Breast epithelium (tissue), 4 donors: ENCODE measurements at places on chromosomes 1 and 21. TPM values are rescaled to one million over a fixed set of nuclear protein-coding genes. Genes with fewer than 3 reads are reported as not detected.

Gene SLAMF9
- total RNA-seq, result not detected

GRCh38 chr1:5386371-5386770, 605.9 kb downstream of the NPHP4 start:
- no peak for DNase-seq
- no peaks in the 10 kb centered on the region for H3K4me1 ChIP-seq
- H3K27ac ChIP-seq, result no peak overlapping the region
- H3K36me3 ChIP-seq, result no peaks in the 10 kb centered on the region

DNA sequence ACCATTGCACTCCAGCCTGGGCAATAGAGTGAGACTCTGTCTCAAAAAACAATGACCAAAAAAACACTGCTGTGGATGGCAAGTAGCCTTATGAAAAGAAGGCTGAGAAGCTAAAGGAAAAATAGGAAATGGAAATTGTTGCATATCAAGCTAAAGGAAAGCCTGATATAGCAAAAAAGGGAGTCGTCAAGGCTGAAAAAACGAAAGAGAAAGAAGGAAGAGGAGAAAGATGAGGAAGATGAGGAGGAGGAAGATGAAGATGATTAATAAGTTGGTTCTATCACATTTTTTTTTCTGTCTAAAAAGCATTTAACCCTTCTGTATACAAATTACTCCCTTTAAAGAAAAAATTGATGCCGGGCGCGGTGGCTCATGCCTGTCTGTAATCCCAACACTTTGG, 10.2 kb upstream of the PRDX1 start:
- no peak overlapping the region for H3K4me3 ChIP-seq
- H3K36me3 ChIP-seq, result no peaks in the 10 kb centered on the region
- H3K27ac ChIP-seq, result no peak overlapping the region
- no peaks in the 10 kb centered on the region for H3K27me3 ChIP-seq
- DNase-seq, result no peak
- H3K4me1 ChIP-seq, result no peaks in the 10 kb centered on the region

Gene HEYL
- 5.2 TPM for total RNA-seq

Gene CLCA2
- 1.3 TPM for total RNA-seq

DNA sequence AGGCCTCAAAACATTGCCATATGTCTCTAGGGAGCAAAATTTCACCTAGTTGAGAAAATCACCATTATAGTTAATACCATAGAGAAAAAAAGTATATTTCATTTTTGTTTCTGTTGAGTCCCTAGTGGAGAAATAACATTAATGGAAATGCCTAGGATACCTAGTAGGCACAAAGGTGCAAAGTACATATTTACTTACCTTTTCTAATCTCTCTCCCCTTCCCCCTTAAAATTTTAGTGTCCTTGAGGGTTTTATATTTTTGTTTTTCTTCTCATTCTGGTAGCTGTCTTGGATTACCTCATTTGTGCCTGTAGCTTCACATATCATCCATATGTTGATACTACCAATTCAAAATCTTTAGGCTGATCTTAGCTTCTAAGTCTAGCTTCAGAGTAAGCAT, 127.0 kb downstream of the MAGI3 start:
- no peaks in the 10 kb centered on the region for H3K4me1 ChIP-seq
- H3K27ac ChIP-seq, result no peak overlapping the region
- no peak for DNase-seq
- H3K4me3 ChIP-seq, result no peak overlapping the region
- H3K27me3 ChIP-seq, result no peaks in the 10 kb centered on the region

GRCh38 chr21:20617130-20617529, 381.1 kb upstream of the NCAM2 start:
- DNase-seq, result no peak
- no peaks in the 10 kb centered on the region for H3K36me3 ChIP-seq
- H3K4me3 ChIP-seq, result no peak overlapping the region
- H3K27me3 ChIP-seq, result no peaks in the 10 kb centered on the region
- H3K4me1 ChIP-seq, result no peaks in the 10 kb centered on the region

DNA sequence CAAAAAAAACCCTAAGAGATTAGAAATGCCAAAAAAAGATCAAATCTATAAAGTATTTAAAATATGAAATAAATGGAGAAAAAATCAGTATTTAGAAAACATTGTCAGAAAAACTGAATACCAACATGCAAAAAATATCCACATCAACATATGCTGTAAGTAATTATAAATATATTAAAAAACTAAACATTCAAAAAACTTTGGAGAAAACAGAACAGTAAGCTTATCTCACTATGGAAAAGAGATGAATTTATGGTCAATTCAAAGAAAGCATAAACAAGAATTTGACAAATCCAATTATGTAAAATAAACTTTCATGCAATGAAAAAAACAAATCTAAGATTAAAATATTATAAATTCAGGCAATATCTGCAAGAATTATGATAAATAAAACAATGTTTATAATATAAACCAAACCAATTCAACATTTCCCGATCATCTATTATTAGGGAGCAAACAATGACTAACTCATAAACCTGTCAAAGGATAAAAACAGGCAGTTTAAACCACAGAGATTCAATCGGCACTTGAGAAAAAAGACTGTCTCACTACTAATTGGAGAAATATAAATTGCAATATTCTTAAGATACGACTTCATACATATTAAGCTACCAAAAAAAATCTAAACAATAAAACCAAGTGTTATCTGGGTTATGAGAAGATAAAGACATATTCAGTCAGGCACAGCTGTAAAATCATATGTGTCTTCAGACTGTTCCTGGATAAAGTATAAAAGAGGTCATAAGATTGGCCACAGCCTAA, 21.8 kb downstream of the EYA3 start:
- H3K4me3 ChIP-seq, result no peak overlapping the region
- no peak for DNase-seq
- H3K27ac ChIP-seq, result no peak overlapping the region
- no peaks in the 10 kb centered on the region for H3K36me3 ChIP-seq

GRCh38 chr1:207318072-207318619, 3.3 kb upstream of the CD55 start:
- H3K36me3 ChIP-seq, result no peaks in the 10 kb centered on the region
- no peaks in the 10 kb centered on the region for H3K27me3 ChIP-seq
- peak overlapping the region; percentile 16 for H3K27ac ChIP-seq
- DNase-seq, result no peak

Gene DNAJC6
- total RNA-seq, result 0.96 TPM

Gene KRTAP25-1
- not detected for total RNA-seq

- no peaks in the 10 kb centered on the region for H3K4me1 ChIP-seq
- H3K4me3 ChIP-seq, result no peak overlapping the region
- H3K36me3 ChIP-seq, result no peaks in the 10 kb centered on the region
- no peak overlapping the region for H3K27ac ChIP-seq
- no peaks in the 10 kb centered on the region for H3K27me3 ChIP-seq
Observed at GRCh38 chr21:24163539-24163938, 1443.7 kb downstream of the MRPL39 start.

- no peaks in the 10 kb centered on the region for H3K36me3 ChIP-seq
- DNase-seq, result no peak
- no peaks in the 10 kb centered on the region for H3K4me1 ChIP-seq
- H3K27me3 ChIP-seq, result no peaks in the 10 kb centered on the region
Observed at GRCh38 chr1:147771226-147772125, 11.1 kb upstream of the GJA5 start.

Gene POGZ
- total RNA-seq, result 72.6 TPM

DNA sequence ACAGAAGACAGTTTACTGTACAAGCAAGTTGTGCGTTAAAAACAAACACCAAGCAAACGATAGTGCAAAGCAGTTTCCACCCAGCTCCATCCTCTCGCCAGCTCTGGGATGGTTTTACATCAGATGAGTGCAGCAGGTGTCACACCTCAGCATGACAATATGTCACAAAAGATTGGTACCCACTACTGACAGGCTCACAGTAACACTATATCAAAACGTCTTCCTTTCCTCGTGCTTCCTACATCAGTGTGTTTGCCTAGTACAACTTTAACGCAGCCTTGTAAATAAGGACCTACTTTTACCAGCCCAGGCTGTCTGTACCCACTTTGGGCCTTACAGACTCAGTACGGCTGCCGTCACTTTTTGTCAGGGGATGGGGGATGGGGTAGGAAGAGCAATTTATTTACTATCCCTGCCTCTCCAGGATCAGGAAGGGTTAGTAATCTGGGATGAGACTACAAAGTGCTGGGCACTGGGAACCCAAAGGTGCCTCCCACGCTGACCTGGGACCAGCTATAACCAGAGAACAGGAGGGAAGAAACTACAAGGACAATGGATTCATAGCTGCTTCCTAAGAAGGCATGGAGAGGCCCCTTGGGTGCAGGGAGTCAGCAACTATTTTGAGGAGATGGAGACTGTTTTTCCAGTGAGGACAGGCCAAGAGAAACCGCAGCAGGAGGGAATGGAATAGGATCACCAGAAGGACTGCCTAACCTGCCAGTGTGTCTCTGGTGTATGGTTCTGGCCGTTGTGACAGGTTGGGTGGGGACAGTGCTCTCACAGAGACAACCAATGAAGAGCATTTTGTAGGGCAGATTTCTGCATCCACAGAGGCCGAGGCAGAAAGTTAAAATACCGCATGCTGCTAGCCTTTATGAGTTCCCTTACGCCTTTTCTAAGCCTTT, 30.2 kb downstream of the RUNX3 start:
- H3K4me3 ChIP-seq, result no peak overlapping the region
- no peaks in the 10 kb centered on the region for H3K36me3 ChIP-seq
- H3K4me1 ChIP-seq, result no peaks in the 10 kb centered on the region

DNA sequence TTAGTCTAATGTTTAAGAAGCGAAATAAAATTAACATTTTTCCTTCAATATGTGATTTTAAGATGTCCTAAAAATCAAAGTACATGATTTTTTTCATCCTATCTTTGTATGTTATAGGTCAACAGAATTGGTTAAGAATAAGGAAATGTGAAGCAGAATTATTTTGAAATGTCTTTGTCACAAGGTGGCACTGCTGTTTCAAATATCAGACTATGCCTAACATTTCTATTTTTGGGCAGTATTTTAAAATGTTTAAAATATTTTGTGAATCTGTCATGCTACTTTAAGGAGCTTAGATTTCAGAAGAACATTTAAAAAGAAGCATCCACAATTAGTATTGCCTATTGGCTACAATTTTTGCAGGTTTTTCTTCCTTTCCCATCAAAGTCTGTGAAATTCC, 38.7 kb downstream of the AMY1C start:
- H3K4me3 ChIP-seq, result no peak overlapping the region
- H3K36me3 ChIP-seq, result no peaks in the 10 kb centered on the region
- no peaks in the 10 kb centered on the region for H3K4me1 ChIP-seq
- H3K27me3 ChIP-seq, result no peaks in the 10 kb centered on the region

GRCh38 chr1:33275706-33276572, 19.6 kb downstream of the ZNF362 start:
- no peaks in the 10 kb centered on the region for H3K36me3 ChIP-seq
- H3K4me3 ChIP-seq, result no peak overlapping the region
- no peaks in the 10 kb centered on the region for H3K27me3 ChIP-seq
- peak; percentile 50 for DNase-seq

Gene RGS1
- 210 TPM for total RNA-seq

- no peaks in the 10 kb centered on the region for H3K27me3 ChIP-seq
- no peaks in the 10 kb centered on the region for H3K36me3 ChIP-seq
- H3K27ac ChIP-seq, result no peak overlapping the region
- no peak for DNase-seq
- no peaks in the 10 kb centered on the region for H3K4me1 ChIP-seq
- H3K4me3 ChIP-seq, result no peak overlapping the region
Observed at GRCh38 chr1:111145542-111145941, 5.5 kb downstream of the CEPT1 start.

DNA sequence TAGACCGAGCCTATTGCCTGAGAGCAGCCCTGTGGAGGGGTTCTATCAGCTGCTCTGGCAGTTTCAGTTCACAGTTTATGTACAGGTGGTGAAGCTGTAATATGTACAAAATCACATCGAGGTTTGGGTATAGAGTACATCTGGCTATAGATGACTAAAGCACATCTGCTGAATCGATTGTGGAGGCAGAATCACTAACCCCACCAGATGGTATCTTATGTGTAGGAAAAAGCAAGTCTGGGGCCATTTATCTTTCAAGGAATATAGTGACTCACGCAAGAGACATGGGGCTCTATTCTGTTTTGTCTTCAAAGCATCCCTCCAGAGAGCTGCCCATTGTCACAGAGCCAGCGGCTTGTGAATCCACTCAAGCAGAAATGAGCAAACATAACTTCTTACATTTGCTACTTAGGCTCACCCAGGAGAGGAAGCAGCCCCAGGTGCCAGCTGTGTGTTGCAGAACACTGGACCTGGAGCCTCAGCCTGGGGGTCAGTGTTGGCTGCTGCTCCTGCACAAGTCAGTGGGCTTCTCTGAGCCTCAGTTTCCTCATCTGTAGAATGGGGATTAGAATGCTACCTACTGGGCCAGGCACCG, 21.3 kb downstream of the MIIP start:
- no peak for DNase-seq
- no peaks in the 10 kb centered on the region for H3K36me3 ChIP-seq
- no peak overlapping the region for H3K4me3 ChIP-seq
- no peaks in the 10 kb centered on the region for H3K4me1 ChIP-seq
- no peak overlapping the region for H3K27ac ChIP-seq

Gene SYDE2
- total RNA-seq, result 26.5 TPM

- H3K27me3 ChIP-seq, result no peaks in the 10 kb centered on the region
- H3K4me1 ChIP-seq, result no peaks in the 10 kb centered on the region
- no peaks in the 10 kb centered on the region for H3K36me3 ChIP-seq
- H3K27ac ChIP-seq, result no peak overlapping the region
- H3K4me3 ChIP-seq, result no peak overlapping the region
- no peak for DNase-seq
Observed at GRCh38 chr1:222256058-222256457, 291.8 kb downstream of the HHIPL2 start.

GRCh38 chr1:46526691-46527291, 24.7 kb downstream of the KNCN start:
- H3K4me3 ChIP-seq, result no peak overlapping the region
- H3K4me1 ChIP-seq, result no peaks in the 10 kb centered on the region
- no peaks in the 10 kb centered on the region for H3K27me3 ChIP-seq
- H3K36me3 ChIP-seq, result no peaks in the 10 kb centered on the region
- DNase-seq, result no peak
- no peak overlapping the region for H3K27ac ChIP-seq

DNA sequence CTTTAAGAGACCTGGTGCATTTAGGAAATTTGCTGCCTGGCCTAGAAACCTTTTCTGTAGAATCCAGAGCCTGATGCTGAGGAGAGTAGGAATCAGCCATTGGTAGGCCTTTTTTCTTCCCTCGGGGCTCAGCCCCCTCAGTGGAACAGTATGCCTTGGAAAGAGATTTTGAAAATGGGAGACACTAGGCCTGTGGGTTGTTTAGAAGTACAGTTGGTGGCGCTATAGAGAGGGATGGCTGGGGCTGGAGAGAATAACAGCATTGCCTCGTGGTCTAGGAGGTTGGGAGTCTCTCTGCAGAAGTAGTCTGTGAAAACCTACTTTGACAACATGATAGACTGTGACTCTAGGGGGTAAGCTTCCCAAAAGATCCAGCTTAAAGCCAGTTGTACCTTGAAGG, 8.2 kb downstream of the KIF2C start:
- H3K27me3 ChIP-seq, result no peaks in the 10 kb centered on the region
- H3K36me3 ChIP-seq, result no peaks in the 10 kb centered on the region
- H3K4me3 ChIP-seq, result no peak overlapping the region
- DNase-seq, result no peak
- no peaks in the 10 kb centered on the region for H3K4me1 ChIP-seq
- H3K27ac ChIP-seq, result no peak overlapping the region

GRCh38 chr1:226276077-226276682, 32.8 kb downstream of the LIN9 start:
- no peak overlapping the region for H3K4me3 ChIP-seq
- no peaks in the 10 kb centered on the region for H3K27me3 ChIP-seq
- H3K27ac ChIP-seq, result no peak overlapping the region
- H3K36me3 ChIP-seq, result no peaks in the 10 kb centered on the region
- no peak for DNase-seq
- no peaks in the 10 kb centered on the region for H3K4me1 ChIP-seq

Gene SASS6
- total RNA-seq, result 3.6 TPM
